ENCODE measurements at places on chromosomes 4 and X. TPM values are rescaled to one million over a fixed set of nuclear protein-coding genes. Genes with fewer than 3 reads are reported as not detected.
A peak's percentile ranks its signal among the peaks of the same experiment; 100 is the strongest.

TMEM35A gene
- total RNA-seq, result 0.29 TPM

FGF2 gene
- total RNA-seq, result 47.3 TPM

DNA sequence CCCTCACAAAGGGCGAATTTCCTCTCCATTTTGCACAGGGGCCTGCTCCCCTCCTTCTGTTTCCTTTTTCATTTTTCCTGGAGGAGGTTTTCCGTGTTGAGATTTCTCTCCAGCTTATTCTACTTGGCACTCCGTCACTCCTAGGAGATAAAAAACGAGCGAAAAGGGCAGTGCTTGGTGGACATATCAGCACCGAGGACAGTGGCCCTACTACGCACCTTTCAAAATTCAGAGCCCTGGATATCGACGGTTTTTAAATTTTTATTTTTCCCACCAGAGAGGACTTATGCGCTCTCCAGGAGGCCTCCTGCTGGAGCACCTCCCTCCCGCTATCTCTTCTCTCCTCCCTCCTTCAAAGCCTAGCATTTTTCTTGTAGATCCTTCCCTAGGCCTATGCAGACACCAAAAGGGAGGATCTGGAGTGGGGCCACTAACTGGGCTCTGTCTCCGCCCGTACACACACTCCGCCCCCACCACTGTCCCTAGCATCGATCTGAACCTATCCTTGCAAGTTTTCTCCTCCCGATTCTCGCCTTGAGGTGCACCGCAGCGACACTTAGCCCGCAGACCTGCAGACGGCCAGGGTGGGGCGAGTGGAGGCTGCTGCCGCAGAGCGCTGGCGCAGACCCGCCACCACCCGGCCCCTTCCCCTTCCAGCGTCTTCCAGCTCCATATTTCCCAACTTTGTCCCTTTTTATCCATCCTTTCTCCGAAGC is 8.5 kb upstream of the TCEAL9 start:
- H3K27ac ChIP-seq, result no peak overlapping the region
- H3K4me3 ChIP-seq, result no peak overlapping the region
- no peaks in the 10 kb centered on the region for H3K36me3 ChIP-seq
- DNase-seq, result no peak
- no peaks in the 10 kb centered on the region for H3K27me3 ChIP-seq
- H3K4me1 ChIP-seq, result no peaks in the 10 kb centered on the region

GIMD1 gene
- total RNA-seq, result not detected

ZNF185 gene
- total RNA-seq, result 6.5 TPM

DNA sequence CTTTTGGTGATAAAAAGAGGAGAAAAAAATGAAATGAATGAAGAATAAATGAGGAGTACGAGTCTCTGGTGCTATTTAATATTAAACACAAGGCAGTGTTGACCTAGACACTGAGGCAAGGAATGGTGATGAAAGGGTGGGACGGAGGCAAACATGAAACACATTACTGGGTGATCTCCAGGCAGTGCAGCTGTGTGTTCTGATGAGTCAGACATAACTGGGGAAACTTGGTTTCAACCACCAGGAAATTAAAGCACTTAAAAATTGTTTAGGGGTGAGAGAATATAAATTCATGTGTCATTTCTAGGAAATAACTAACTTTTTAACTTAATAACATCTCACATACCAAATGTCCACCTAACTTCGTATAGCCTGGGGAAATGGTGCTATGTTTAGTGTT is 19.7 kb upstream of the CXCL6 start:
- DNase-seq, result peak; percentile 7
- H3K36me3 ChIP-seq, result no peaks in the 10 kb centered on the region
- H3K4me1 ChIP-seq, result no peaks in the 10 kb centered on the region

AFF2 gene
- total RNA-seq, result 1.1 TPM

DNA sequence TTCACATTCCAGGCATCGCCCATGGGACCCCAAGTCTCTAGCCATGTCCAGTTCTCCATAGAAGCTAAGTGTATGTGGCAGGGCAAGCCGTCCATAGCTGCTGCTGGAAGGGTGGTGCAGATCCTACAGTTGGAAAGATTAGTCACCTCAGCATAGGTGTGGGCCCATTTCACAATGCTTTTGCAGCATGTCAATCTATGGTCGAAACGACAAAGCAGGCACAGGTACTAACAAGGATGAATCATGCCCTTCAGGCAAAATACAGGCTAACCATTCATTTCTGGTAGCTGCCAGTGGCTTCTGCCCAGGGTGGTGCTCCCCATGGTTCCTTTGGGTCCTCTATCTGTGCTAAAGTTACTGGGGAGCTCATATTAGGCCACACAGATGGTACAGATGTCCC is 225.2 kb downstream of the ADGRL3 start:
- H3K36me3 ChIP-seq, result no peaks in the 10 kb centered on the region
- no peak overlapping the region for H3K4me3 ChIP-seq
- no peaks in the 10 kb centered on the region for H3K4me1 ChIP-seq
- H3K27ac ChIP-seq, result no peak overlapping the region
- no peak for DNase-seq
- H3K27me3 ChIP-seq, result no peaks in the 10 kb centered on the region

DNA sequence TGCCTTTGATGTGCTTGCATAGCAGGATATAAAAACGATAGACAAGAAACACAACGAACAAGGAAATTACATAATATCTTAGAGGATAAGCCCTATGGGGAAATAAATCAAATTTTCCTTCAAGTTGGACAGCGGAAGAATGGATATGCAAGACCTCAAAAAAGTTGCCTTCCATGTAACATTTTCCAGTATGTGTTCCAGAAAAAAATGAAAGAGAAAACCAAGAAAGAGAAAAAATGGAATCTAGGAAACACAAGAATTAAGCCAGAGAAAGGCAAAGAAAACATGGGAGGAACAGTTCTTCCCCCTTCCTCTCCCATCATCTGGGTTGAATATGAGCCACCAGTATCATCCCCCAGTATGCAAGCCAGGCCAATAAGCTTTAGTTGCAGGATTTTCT is 34.6 kb upstream of the MID1 start:
- DNase-seq, result no peak
- no peak overlapping the region for H3K27ac ChIP-seq
- H3K4me1 ChIP-seq, result no peaks in the 10 kb centered on the region

- peaks cover 6% of the 10 kb centered on the region for H3K4me1 ChIP-seq
- no peak overlapping the region for H3K4me3 ChIP-seq
- peak; percentile 61 for DNase-seq
- H3K36me3 ChIP-seq, result no peaks in the 10 kb centered on the region
- H3K27me3 ChIP-seq, result no peaks in the 10 kb centered on the region
These were observed 80.7 kb upstream of the IGFBP7 start for GRCh38 chr4:57190601-57191481.

- DNase-seq, result no peak
- H3K27ac ChIP-seq, result no peak overlapping the region
- no peak overlapping the region for H3K4me3 ChIP-seq
- H3K27me3 ChIP-seq, result no peaks in the 10 kb centered on the region
- no peaks in the 10 kb centered on the region for H3K4me1 ChIP-seq
These were observed 124.7 kb downstream of the MID1 start for GRCh38 chrX:10495677-10496076.

TMEM150C gene
- total RNA-seq, result not detected

All from stomach (tissue), 19 donors.